ENCODE measurements at places on chromosomes 13 and 19.

DNA sequence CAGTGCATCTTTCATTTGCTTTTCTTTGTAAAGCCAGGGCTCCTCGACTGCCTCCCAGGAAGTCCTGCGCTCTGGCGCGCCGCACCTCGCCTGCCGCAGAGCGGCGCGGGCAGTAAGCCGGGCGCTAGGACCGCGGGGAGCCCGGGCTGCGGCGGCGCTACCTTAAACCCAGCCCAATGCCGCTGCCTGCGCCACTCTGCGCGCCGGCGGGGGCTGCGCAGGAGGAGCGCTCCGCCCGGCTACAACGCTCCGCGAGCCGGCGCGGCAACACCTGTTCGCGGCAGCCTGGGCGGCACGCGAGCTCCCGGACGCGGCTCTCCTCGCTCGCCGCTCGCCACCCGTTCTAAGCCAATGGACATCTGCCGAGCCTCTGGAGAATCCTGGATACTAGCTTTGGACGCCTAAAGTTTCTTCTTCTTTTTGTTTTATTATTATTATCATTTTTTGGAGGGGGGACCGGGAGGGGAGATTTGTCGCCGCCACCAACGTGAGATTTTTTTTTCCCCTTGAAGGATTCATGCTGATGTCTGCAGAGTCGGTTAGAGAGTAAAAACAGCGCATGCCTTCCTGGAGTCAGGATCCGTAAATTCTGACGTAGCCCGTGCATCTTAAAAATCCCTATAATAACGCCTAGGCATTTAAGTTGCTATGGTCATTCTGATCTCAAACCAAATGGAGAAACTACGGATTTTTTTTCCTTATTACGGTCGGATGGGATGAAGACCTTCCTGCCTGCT lies at the start of gene FGF9:
Gene FGF9, plus strand, starts transcription at position 191 of the 737 bp plus-strand sequence. CDS start 840 bp downstream, outside the sequence.
- DNase-seq: peak; percentile 91

GRCh38 chr19:35725216-35725861 lies 7.5 kb downstream of the KMT2B start:
- DNase-seq: no peak

DNA sequence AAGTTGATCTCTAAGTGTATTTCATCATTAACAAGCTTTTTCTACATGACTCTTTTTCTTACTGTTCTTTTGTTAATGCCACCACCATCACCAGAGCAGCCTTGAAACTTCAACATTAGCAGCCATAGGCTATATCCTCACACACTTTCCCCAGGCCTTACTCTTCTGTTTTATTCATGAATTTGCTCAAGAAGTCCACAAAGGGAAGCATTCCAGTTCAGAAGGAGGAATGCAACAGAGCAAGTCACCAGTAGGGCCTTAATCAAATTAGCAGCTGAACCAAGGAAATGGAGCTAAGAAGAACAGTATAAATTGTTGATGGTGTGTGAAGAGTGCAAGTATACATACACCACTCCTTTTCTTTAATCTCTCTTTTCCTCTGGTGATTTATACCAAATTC lies 223.1 kb downstream of the NBEA start:
- no peak for DNase-seq

DNA sequence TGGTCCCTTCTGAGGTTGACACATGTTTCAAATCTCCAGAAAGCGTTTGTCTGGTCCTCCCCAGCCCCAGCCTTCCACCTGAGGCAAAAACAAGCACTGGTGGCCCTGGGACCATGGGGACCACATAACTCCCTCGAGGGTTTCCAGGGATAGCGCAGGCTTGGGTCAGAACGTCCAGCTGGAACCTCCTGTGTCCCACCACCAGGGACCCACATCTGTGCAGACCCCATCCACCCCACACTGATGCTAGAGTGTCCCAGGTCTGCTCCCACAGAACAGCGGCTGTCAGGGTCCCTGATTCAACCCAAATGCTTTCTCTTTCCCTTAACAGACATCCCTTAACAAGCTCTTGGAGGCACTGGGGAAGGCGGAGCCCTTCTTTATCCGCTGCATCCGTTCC lies 29.6 kb upstream of the USE1 start:
- no peak for DNase-seq

- DNase-seq: no peak
Observed at GRCh38 chr13:73935991-73936390, 198.2 kb downstream of the KLF12 start.

All from SW480 (cell line).